ENCODE measurements at places on chromosomes 16 and 17. TPM values are rescaled to one million over a fixed set of nuclear protein-coding genes. Genes with fewer than 3 reads are reported as not detected.

DNA sequence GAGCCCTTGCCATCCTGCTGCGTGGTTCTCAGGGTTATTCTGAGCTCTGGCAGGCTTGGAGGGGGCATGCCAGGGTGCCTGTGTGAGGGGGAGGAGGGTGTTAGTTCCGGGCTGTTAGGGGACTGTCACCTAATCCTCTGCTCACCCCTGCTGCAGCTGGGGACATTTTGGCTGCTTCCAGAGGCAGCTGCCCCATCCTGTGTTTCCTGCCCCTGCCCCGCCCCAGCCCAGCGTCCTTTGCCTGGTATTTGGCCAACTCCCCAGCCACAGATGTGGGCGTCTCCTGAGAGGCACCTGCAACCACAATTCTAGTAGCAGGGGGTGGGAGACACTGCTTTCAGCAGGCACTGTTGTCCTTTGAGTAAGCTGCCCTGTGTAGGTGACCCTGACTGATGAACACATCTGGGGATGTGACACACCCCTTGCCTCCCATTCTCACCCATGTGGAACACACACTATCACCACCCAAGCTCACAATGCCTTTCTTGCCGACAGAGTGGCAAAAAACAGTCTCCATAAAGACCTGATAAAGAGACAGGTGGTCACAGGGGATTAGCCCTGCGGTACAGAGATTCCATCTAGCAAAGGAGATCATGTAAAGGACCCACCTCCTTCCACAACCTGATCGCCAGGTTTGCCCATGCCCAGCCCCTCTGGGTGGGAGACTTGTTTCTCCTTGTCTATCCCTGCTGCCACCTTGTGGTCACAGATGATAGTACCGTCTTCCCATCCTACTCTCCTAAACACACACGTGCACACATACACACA, at the start of gene CHRNE:
Gene CHRNE, minus strand, starts transcription at position 48 of the 768 bp plus-strand sequence. Its CDS starts 35 bp downstream, at position 13.
- no peak for DNase-seq

- DNase-seq, result no peak
Measured at GRCh38 chr17:43456661-43457361, 27.0 kb upstream of the DHX8 start.

Gene KRT33A
- polyA plus RNA-seq, result not detected

- DNase-seq, result no peak
Measured at GRCh38 chr16:30532285-30533145, 2.1 kb downstream of the ZNF747 start.

DNA sequence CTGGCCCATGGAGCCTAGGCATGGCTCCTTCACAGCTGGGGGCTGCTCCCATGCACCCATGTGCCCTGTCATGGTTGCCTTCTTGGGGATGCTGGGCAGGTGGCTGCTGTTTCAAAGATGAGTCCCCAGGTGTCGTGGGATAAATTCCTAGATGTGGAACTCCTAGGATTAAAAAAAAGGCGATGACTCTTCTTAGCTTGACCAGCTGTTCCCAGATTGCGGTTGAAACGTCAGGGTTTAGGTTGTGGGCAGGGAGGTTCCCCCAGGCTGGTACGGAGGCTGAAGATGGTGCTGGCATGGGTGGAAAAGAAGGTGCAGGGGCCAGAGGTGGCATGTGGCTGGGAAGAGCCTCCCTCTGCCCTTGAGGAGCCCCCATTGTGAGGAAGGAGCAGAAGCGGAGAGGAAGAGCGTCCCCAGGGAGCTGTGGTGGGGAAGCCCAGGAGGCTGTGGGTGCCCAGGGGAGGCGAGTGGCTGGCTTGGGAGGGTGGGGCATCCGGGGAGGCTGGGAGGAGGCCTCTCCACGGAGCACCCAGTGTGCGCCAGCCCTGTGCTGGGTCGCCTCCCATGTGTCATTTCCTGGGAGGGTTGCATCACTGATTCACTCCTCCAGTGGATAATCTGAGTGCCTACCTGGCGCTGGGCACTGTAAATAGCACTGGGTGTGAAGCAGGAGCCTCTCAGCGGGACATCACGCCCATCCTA, 7.5 kb upstream of the KCNJ12 start:
- no peak for DNase-seq

DNA sequence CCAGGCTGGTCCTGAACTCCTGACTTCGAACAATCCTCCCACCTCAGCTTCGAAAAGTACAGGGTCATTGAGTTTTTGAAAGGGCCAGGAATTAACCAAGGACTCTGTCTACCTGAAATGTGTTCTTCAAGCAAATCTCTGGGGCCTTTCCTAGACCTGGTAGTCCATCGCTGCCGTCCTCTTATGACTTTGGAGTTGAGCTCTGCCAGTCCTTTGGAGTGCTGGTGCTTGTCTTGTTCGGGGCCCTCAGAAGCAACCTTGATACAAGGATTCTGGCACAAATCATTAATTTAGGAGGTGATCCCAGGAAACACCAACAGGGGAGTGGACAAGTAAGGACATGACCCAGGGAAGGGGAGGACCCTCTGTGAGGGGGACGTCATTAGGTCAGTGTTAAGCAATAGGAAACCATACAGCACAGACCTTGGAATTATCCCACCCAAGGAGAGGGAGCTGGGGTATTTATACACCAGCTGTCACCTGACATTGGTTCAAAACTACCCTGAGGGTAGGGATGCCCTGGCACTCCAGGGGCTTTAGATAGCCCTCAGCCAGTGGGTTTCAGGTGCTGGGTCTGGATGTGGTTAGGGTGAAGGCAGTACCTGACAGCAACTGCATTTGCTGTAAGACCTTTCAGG, 187.2 kb downstream of the FOXL1 start:
- no peak for DNase-seq

- no peak for DNase-seq
Measured at GRCh38 chr17:48413613-48414405, 16.2 kb downstream of the SKAP1 start.

Gene CDH1
- 96.8 TPM for polyA plus RNA-seq

- no peak for DNase-seq
Measured at GRCh38 chr17:73463821-73464220, 152.0 kb upstream of the CDC42EP4 start.

DNA sequence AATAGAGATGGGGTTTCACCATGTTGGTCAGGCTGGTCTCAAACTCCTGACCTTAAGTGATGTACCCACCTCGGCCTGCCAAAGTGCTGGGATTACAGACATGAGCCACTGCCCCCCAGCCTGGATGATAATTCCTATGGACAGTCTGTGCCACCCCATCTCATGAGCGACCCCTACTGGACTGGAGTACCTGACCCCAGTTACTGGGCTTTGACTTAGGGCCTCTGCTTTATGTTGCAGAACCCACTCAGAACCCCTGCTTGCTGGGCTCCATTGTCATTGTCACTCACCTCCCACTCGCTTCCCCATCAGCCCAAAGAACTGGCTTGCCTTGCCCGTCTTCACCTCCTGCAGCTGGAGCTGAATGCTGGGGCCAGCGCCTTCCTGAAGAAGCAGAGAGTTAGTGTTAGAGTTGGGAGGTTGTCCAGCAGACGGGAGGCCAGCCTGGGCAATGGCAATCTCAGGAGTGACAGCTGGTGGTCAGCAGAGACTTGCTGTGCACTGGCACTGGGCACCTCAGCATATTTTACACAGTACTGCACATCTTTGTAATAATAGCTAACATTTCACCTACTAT, 4.0 kb downstream of the TAC4 start:
- DNase-seq, result no peak

- no peak for DNase-seq
Measured at GRCh38 chr17:60231691-60232090, 81.9 kb downstream of the CA4 start.

Gene RRAD
- 3.9 TPM for polyA plus RNA-seq

- no peak for DNase-seq
Measured at GRCh38 chr17:62987136-62987535, 21.1 kb downstream of the TANC2 start.

DNA sequence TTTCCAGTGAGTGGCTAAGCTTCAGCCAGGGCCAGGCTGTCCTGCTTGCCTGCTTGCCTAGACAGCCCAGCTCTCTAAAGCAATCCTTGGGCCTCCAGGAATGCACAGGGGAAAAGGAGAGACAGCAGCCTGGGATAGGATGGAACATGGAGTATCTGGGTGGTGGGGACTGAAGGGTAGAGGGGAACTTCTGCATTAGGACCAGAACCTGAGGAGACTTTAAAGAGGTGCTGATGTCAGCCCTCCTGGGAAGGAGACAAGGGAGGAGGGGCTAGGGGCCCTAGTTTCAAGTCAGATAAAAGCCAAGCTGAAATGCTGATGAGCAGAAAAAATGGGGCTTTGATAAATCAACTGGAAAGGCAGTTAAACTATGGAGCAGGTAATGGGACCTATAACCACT, 1.8 kb downstream of the HOXB7 start:
- no peak for DNase-seq

GRCh38 chr16:27929818-27930217, 133.7 kb downstream of the GSG1L start:
- DNase-seq, result no peak

DNA sequence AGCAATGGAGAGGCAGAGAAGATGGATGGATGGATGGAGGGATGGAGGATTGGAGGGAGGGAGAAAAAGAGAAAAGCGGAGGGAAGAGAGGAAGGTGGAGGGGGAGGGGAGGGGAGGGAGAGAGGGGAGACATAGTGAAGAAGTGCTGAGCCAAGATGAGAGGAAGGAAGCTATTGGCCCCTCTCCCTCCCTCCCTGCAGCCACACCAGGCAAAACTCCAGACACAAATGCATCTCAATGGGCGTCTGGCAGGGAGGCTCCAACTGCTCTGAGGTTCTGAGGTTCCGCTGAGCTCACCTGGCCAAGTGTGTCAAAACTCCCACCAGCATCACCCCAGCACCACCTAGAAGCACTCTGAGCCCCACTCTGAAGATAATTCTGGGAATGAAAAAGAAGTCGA, 26.9 kb upstream of the PHB1 start:
- DNase-seq, result no peak

Gene SPATA22
- 0.46 TPM for polyA plus RNA-seq

DNA sequence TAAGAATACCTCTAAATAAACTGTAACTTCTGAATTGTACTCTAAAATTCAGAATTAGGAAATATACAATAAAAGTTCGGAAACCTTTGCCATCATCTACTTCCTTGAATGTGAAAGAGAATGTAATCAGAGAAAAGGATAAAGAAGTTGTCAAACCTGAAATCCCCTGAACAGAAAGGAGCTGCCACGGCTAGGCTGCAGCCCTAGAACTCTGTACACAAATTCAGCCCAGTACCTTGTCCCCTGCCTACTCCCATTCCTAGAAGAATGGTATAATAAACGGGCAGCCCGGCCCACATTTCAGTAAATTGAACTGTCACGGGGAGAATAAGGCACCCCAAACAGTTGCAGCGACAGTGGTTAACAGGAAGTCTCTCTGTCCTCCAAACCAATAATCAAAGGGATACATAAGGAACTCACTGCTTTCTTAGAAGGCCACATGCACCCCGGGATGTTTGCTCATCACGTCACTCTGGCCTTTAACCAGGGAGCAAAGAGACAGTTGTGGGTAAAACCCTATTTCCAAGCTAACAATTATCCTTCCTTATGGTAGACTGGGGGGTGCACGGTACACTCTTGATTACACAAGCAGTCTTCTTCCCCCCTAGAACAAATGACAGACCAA, 24.3 kb upstream of the RFFL start:
- DNase-seq, result peak; percentile 7

Gene MC1R
- 3.2 TPM for polyA plus RNA-seq

Gene MPV17L
- polyA plus RNA-seq, result 9.3 TPM

- DNase-seq, result no peak
Measured at GRCh38 chr17:6596081-6596480, 39.7 kb upstream of the PITPNM3 start.

DNA sequence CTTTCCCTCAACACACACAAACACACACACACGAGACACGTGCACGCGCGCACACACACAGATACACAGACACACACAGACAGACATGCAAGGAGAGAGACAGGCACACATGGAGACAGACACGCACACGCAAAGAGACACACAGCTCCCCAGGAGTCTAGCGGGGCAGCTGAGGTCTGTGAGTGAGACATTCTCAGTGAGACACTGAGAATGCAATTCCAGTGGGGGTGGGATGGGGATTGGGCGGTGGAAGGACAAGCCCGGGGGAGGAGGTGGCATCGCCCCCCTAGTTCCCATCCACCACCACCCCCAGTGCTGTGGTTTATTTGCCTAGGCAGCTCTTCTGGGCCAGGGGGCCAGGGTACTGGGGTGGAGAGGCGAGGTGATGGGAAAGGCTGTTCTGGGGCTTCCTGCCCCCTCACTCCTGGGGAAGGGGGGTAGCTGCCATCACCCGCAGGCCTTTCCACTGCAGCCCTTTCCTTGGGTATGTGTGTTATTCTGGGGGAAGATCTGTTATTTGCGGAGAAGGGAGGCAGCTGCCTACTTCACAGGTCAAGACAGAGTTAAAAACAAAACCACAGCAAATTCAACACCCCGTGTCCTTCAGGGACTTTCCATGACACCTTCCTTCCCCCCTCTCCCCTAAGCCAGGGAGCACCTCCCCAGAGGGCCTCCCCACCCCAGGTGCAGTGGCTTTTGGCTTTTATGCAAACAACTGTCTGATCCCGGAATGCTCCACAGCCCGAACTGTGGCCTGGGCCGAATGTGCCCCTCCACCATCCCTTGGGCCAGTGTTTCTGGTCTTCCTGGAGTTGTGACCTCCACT, 18.0 kb downstream of the GRB7 start:
- no peak for DNase-seq

Gene HEATR9
- polyA plus RNA-seq, result 0.06 TPM

DNA sequence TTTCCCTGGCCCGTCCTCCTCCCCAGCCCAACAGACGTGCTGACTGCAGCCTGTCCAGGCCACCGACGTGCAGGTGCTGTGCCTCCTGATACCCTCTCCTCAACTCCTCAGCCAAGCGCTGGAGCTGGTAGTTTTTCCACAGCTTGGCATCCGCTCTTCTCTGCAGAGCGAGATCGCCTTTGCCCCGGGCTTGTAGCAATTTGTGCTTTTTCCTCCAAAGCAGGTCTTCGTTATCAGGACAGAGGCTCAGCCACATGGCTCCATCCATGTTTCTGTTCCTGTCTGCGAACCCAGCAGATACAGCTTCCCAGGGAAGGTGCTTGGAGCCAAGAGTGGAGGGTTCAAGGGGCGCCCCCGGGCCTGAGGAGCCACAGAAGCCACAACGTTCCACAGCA, 10.9 kb downstream of the CEP295NL start:
- no peak for DNase-seq

GRCh38 chr17:42562388-42563142, 617 bp downstream of the COASY start:
- no peak for DNase-seq

Gene ZNF750
- 2.1 TPM for polyA plus RNA-seq

All from right renal pelvis (tissue), 4 donors.